ENCODE measurements at places on chromosomes 6 and 20.
A peak's percentile ranks its signal among the peaks of the same experiment; 100 is the strongest.

DNA sequence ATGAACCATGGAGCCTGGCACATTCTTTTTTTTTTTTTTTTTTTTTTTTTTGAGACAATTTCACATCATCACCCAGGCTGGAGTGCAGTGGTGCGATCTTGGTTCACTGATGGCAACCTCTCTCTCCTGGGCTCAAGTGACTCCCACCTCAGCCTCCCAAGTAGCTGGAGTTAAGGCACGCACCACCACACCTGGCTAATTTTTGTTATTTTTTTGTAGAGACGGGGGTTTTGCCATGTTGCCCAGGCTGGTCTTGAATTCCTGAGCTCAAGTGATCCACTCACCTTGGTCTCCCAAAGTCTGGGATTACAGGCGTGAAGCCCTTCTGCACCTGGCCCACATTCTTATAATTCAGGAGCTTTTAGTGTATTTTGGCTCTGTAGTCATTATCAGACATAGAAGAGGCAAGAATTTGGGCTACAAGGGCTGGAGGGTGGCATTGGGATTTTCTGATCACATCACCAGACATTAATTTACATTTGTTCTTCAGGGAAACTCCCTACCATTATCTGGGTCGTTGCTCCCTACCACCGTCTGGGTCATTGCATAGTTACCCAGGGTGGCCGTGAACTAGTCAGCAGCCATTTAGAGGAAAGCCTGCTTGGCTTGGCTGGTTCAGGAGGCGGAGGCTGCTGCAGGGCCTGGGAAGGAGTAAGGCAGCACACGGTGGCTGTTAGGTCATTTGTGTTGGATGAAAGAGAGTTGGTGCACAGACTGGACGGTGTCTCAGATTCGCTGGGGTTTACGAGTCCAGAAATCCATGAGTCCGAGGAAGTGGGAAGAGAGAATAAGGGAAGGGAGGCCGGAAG lies 17.6 kb downstream of the ARID1B start:
- DNase-seq: no peak

- DNase-seq: no peak
These were observed 103.7 kb upstream of the SOX4 start for GRCh38 chr6:21489826-21490225.

DNA sequence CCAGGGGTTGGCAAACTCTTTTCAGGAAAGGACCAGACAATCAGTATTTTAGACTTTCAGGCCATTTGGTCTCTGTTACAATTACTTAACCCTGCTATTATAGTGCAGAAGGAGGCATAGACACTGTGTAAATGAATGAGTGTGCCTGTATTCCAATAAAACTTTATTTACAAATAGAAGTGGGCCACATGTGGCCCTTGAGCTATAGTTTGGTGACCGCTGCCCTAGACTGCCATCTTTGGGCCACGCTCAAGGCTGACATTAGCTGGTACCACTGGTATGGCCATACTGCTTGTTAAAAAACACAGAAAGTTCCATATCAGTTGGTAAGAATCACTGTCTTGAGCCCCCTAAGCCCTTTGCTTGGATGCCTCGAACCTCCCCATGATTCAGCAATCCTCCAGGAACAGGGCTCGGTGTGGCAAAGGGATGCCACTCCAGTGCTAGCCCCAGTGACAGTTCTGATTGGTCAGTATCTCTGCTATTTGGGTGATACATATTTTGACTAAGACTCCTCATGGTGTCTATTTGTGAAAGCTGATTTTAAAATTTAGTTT lies 23.3 kb upstream of the SNRNP48 start:
- no peak for DNase-seq

DNA sequence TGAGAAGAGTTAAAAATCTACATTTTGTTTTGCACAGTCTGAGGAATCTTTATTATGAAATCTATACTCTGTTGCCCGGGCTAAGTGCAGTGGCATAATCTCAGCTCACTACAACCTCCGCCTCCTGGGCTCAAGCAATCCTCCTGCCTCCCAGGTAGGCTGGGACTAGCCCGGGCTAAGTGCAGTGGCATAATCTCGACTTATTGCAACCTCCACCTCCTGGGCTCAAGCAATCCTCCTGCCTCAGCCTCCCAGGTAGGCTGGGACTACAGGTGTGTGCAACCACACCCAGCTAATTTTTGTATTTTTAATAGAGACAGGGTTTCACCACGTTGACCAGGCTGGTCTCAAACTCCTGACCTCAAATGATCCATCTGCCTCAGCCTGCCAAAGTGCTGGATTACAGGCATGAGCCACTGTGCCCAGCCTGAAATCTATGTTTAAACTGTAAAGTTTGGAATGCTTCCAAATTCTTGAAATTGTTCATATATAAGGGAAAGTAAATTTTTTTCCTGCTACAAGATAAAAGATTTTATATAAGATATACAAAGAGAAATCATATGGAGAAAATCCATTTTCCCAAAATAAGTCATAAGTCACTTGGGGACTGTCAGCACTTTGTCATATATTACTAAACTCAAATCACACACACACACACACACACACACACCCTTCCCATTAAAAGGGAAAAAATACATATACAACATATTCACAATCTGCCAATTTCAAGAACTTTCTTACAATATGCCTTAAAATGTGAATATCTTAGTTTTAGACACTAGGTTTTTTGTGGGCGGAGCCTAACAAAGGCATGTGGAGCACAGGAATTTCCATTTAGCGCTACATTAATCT lies 19.4 kb downstream of the PTPRK start:
- no peak for DNase-seq

- no peak for DNase-seq
These were observed 94.0 kb downstream of the ZMYND8 start for GRCh38 chr20:47262365-47263013.

GRCh38 chr6:3457710-3458602 lies 1.1 kb upstream of the SLC22A23 start:
- peak; percentile 78 for DNase-seq

- no peak for DNase-seq
These were observed 660.5 kb downstream of the DOK5 start for GRCh38 chr20:55135923-55136322.

GRCh38 chr20:4300921-4301320 lies 285.6 kb upstream of the RNF24 start:
- DNase-seq: no peak

- DNase-seq: peak; percentile 5
These were observed 222.4 kb downstream of the CBLN4 start for GRCh38 chr20:55782912-55783253.

- no peak for DNase-seq
These were observed 238.1 kb upstream of the TAB2 start for GRCh38 chr6:149079456-149079855.

Data from SHP77 (cell line).